ENCODE measurements at places on chromosomes 1 and 21. TPM values are rescaled to one million over a fixed set of nuclear protein-coding genes. Genes with fewer than 3 reads are reported as not detected.

DNA sequence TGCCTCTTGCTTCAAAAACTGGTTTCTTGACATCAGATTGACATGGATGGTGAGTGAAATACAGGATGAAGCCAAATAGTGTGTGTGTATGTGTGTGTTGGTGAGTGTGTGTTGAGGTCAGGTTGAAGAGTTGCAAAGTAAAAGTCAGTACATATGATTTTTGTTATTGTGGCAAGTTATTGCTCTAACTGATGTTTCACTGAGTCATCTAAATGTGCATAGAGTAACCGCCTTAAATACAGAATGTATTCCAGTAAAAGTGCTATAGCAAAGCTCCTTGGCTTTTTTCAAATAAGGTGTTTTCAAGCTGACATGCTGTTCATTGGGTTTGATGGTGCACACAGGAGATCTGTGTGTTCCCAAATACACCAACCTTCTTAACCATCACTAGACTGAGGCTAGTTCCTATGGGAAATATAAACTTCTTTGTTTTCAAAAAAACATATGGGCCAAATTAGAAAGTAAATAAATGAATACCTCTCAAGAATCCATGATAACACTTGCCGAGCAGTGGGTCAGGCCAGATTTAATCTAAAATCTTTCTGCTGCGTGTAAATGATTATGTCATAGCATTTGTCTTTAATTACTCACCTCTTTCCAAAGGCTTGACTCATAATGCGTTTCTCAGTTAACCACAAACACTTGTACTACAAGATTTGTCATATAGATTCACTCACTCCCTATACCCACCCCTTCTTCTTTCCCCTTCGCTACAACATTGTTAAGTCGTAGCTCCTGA is 151.1 kb downstream of the LYPLAL1 start:
- DNase-seq = no peak

Gene TNFSF4
- 2.0 TPM for polyA plus RNA-seq

Gene LTN1
- polyA plus RNA-seq = 30.5 TPM

DNA sequence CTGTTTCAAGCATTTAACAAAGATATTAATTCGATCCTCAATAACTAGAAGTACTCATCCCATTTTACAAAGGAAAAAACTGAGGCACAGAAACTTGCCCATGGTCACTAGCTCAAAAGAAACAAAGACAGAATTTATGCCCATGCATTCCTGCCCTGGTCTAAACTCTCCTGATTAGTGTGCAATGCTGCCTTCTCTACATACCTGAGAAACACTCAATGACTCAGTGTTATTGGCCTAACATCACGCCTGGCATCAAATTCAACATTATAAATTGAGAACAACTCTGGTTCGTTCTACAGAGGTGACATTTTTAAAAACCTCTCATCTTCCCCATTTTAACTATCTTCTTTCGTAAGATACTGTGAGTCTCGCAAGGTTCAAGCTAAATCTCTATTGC is 5.2 kb downstream of the APP start:
- no peak for DNase-seq

DNA sequence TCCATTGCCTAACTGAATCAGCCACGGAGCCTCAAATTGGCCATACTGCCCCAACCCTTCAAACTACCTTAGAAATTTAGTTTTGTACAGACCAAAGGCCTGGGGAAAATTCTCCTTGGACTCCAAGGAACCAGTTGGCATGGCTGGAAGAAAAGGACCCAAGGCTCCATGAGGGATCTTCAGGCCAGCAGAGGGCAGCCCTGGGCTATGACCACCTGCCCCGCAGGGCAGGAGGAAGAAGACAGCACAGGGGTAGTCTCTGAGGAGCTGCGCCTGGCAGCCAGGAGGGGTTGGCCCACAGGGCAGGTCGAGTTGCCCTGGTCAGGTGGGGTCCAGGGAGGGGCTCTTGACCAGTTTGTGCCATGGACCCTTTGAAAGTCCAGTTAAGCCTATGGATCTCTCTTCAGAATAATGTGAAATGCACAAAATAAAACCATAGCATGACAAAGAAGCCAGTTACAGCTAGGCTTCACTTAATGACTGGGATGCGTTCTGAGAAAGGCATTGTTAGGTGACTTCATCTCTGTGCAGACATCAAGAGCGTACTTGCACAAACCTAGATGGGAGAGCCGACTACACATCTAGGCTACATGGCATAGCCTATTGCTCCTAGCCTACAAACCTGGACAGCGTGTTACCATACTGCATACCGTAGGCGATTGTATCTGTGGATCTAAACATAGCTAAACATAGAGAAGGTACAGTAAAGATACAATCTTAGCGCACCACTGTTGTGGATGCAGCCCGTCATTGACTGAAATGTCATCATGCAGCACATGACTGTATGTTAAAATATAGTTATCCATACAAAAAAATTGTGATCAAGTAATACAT is 26.1 kb downstream of the CACNA1S start:
- no peak for DNase-seq

DNA sequence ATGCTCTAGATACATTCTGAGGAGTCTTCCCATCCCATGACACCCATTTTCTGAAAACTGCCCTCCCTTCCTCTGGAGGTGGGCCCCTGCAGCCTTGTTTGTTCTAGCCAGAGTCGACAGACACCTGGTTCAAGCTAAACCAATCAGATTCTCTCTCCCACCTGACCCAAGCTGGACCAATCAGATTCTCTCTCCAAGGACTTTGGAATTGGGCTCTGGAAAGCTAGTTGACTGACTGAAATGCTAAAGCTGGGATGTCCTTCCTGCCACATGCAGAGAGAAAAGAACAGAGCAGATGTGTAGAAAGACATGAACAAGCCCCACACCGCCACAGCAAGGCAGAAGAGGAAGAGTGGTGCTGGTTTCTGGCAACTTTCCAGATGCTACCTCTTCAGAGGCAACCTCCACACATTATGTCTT is 24.6 kb downstream of the ASAP3 start:
- DNase-seq = no peak

Gene FCGR3A
- polyA plus RNA-seq = 1.9 TPM

Measured in right renal cortex interstitium (tissue), 3 donors.